ENCODE measurements at places on chromosomes 11 and 22. TPM values are rescaled to one million over a fixed set of nuclear protein-coding genes. Genes with fewer than 3 reads are reported as not detected.

DNA sequence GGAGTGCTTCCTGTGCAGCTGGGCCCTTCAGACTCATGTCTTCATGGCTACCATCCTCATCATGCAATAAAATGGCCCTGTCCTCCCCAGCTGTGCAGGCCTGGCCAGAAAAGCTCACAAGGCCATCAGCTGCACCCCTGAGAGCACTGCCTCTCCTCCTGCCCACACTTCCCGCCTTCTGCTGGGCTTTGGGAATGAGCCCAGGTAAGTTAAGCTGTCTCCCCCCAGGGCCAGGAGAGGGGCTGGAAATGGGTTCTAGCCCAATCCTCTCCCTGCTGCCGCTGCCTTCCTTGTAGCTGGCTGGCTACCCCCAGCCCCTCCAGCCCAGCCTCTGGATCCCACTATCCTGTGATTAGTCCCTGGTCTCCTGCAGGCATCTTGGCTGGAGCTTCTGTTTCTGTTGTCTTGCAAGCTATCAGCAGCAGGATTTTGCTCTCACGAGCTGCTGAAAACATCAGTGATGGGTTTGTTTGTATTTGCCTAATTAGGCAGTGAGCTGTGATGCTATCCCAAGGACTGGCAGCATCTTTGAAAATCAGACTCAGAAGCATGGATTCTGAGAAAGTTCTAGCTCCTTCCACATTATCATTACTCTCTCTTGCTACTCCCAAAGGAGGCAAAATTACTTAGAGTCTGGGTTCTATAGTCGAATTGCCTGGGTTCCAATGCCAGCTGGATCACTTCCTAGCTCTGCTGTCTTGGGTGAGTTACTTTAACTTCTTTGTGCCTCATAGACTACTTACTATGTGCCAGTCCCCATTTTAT, 168.1 kb downstream of the ST3GAL4 start:
- ATAC-seq, result no peak

GRCh38 chr11:16226245-16226644, 130.1 kb downstream of the SOX6 start:
- ATAC-seq, result no peak

Gene CELSR1
- total RNA-seq, result 4.4 TPM

DNA sequence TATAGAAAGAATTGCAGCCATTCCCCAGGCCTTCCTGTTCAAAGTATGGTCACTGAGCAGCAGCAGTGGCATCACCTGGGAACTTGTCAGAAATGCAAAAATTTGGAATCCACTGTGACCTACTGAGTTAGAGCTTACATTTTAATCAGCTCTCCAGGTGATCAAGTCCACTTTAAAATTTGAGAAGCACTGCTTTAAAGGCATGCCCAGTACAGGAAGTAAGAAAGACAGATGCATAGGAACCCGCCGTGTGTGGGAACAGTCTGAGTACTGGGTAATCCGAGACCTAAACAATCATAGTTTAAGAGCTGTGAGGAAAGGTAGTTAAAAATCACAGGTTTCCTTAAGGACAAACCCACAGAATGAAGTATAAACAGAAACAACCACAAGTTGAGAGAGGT, 462.4 kb downstream of the RAB38 start:
- no peak for ATAC-seq

DNA sequence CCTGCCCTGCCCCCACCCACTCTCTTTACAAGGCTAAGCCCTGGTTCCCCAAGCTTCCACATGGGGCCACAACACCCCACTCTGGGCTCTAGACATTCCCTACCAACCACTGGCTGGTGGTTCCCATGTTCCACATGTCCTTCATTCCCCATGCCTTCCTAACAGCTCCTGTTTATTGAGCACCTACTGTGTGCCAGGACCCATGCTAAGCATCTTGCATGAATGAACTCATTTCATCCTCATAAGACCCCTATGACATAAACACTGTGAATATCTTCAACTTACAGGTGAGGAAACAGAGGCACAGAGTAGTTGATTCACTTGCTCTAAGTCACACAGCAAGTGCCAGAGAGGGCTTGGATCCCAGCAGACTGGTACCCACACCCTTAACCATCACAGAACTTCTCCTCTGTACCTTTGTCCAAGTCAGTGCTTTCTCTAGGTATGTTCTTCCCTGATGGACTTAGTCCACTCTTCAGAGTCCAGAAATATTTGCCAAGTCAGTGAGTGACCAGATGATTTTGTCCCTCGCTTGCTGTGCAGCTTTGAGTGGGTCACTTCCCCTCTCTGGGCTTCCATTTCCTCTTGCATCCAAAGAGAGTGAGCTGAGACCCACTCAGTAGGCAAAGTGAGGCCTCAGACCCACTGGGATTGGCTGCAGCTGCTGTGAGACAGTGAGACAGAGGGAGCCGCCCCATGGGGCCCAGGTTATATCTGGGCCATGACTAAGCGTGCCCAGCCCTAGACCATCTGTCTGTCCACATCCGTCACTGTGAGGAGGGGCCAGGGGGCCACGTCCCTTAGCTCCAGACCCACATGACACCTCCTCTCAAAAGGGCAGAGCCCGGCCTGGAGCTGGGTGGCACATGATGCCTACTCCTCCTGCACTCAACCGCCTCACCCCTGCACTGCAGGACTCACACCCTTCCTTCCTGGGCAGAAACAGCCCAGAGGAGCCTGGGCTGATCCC, 132.4 kb downstream of the MN1 start:
- peak; percentile 50 for ATAC-seq

DNA sequence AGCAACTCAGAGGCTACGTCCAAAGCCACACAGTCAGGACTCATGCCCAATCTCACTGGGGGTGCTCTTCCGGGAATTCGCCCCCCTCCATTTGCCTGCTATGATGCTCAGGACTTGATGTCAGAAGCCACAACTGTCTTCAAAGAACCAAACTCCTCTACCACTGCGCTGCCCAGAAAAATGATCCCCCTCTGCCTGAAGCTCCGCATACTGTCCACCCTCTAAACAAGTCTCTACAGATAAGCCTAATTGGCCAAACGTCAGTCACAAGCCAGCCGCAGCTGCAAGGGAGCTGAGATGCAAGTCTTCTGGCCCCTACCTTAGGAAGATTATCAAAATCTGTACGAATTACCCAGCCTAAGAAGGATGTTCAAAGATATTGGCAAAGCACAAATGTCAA, 294.6 kb downstream of the BUD13 start:
- no peak for ATAC-seq

Measured in gastroesophageal sphincter (tissue), 4 donors.